ENCODE measurements at places on chromosomes 6 and 20.

GRCh38 chr6:31585491-31585890 is 586 bp upstream of the LST1 start:
- peak; percentile 60 for DNase-seq

- DNase-seq, result no peak
Observed at GRCh38 chr20:16699293-16699692, 30.5 kb upstream of the SNRPB2 start.

- no peak for DNase-seq
Observed at GRCh38 chr6:11428895-11429294, 108.7 kb upstream of the TMEM170B start.

DNA sequence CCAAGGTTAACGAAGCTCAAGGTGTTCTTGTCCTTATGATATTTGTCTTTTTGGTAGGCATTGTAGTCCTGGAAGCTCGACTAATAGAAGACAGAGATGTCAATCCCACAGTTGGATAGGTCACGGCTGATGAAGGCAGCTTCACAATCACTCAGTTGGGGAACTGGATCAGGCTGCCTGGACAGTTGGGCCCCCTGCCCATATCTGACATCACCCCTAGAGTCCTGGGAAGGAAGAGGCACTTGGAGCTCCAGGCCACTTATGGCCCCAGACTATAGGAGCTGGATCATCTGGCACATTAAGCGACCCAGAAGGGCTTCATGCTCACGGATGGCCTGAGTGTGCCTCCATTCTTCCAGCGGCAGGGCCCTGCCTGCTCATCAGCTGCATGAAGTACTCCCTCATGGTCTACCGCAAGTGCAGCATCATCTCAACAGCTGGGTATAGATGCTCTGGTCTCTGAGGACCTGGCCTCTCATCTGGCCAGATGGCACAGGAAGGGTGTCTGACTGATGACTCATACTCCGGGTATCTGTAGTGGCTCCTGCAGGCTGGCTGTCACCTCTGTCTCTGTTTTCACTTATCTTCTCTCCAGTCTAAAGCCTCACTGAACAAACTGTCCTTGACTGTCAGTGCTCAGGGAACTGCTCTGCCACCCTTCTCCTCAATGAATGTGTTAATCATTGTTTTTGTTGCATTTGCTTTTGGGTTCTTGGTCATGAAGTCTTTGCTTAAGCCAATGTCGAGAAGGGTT is 29.2 kb upstream of the SSR1 start:
- DNase-seq, result no peak

GRCh38 chr6:151376440-151376839 is 14.9 kb downstream of the ZBTB2 start:
- no peak for DNase-seq

GRCh38 chr6:34736823-34737222 is 20.5 kb upstream of the SNRPC start:
- no peak for DNase-seq

DNA sequence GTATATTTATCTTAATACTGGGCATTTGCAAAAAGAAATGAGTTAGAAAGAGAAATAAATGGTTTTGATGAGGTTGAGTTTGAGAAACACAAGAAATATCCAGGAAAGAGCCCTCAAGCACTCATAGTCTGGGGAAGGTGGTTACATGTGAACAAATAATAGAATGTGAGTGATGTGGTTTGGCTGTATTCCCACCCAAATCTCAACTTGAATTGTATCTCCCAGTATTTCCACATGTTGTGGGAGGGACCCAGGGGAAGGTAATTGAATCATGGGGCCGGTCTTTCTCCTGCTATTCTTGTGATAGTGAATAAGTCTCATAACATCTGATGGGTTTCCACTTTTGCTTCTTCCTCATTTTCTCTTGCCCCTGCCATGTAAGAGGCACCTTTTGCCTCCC is 334.1 kb downstream of the COL12A1 start:
- DNase-seq, result no peak

GRCh38 chr6:90537723-90538258 is 49.1 kb downstream of the MAP3K7 start:
- DNase-seq, result no peak

- DNase-seq, result no peak
Observed at GRCh38 chr6:35381132-35381531, 38.8 kb downstream of the PPARD start.

GRCh38 chr6:54031169-54031568 is 80.1 kb upstream of the MLIP start:
- DNase-seq, result no peak

DNA sequence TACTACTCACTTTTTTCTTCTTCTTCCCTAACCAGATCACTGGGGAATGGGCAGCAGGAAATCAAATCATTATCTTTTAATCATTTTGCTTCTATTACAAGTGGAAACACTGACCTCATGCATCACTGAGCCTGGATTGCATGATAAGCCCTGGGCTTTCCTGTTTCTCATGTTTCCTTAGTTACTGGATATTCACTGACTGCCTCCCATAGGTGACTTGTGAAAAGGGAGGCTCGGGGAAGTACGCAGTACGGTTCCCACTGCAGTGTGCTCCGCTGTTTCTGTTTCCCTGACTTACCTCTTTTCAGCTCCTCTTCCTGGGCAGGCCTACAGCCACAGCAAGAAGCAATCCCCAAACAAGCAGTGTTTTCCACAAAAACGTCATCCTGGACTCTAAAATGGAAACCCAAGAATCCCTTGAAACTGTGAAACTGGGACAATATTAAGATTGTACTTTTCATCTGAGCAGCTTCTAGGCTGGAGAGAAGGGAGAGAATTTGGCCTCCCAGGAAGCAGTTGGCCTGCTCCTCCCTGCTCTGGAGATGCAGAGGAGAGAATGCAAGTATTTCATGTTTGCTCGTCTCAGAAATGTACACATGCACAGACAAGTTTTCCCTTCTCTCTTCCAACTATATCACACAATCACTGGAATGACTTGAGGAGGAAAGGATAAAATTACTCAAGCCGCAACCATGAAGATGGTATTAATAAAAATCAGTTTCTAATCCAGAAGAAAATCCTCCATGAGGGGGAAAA is 13.1 kb downstream of the BTNL2 start:
- DNase-seq, result peak; percentile 45

DNA sequence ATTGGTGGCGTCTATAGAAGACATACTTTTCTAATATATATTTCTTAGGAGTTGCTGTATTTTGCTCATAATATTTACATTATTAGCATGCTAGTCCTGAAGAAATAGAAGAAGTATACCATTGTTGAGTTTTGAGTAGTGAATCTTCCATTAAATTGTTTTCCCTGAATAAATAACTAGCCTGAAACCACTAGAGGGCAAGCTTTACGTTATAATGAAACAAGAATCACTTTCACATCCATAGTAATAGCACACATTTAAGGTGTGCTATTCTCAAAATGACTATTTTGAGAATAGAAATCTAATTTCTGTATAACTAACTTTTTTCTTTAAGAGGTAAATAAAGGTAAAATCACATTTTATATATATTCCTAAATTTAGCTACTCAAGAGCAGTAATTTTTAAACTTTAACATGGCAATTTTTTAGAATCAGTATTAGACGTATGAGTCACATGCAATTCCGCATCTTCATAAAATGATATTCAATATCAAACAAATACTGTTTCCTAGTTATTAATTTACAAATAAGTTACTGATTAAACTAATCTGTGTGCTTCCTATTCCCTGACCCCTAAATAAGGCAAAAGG is 213.2 kb upstream of the MANEA start:
- DNase-seq, result peak; percentile 26

- DNase-seq, result no peak
Observed at GRCh38 chr20:25327521-25328235, 63.0 kb downstream of the ABHD12 start.

GRCh38 chr6:25963426-25964123 is 973 bp downstream of the TRIM38 start:
- DNase-seq, result no peak
